ENCODE measurements at places on chromosomes 7 and 10. TPM values are rescaled to one million over a fixed set of nuclear protein-coding genes. Genes with fewer than 3 reads are reported as not detected.

GRCh38 chr7:104629408-104629807 lies 301.0 kb downstream of the LHFPL3 start:
- no peak for DNase-seq

DNA sequence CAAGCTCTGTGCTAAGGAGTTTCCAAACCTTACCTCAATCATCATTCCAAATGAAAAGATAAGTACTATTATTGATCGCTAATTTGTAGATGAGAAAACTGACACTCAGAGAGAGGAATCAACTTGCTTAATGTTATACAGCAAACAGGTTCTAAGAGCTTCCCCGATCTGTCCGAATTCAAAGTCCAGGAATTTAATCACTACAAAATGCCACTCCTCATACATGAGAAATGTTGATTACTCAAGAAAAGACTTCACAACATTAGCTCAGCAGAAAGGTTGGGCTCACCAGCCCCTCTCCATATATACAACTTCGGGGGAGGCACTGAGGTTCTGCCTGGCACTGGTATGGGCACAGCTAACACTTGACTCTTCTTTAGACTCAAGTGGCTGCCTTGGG lies 80.7 kb downstream of the SLC16A9 start:
- no peak for DNase-seq

Gene CPA4
- total RNA-seq = 0.34 TPM

Gene ZNF487
- 3.0 TPM for total RNA-seq

GRCh38 chr10:125782054-125782453 lies 6.4 kb upstream of the MMP21 start:
- no peak for DNase-seq

Gene AS3MT
- 14.1 TPM for total RNA-seq
